ENCODE measurements at places on chromosomes 3 and 15.

GRCh38 chr15:89888214-89888804 is 5.5 kb downstream of the AP3S2 start:
- DNase-seq = peak; percentile 84

GRCh38 chr3:53813229-53813628 is 33.0 kb downstream of the CHDH start:
- DNase-seq = no peak

DNA sequence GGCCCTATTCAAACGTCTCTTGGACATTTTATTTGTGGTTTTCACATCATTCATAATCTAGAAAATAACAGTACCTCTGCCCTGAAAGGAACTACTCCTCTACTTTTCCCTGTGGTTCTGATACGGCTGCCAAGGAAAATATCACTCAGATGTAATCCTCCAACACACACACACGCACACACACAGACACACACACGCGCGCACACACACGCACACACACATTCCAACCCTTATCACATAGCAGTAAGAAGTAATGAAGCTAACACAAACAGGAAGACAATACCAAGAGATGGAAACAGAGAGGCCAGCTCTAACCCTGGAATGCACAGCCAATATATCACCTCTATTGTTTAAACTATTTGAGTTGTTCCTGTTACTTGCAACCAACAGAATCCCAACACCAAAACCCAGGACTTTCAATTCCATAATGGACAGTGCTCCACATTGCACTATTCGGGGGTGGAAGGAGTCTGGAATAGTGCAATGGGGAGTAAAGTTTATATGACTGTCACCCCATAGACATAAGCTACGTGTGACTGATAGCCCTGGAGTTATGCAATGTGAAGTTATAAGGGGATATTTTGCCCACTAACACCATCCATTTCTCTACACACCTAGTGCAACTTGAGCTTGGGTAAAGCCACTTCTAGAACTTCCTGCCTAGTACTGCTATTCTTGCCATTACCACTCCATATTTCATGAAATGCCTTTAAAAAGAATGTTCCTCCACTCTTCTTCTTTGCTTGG is 71.3 kb upstream of the FNDC3B start:
- DNase-seq = peak; percentile 96

DNA sequence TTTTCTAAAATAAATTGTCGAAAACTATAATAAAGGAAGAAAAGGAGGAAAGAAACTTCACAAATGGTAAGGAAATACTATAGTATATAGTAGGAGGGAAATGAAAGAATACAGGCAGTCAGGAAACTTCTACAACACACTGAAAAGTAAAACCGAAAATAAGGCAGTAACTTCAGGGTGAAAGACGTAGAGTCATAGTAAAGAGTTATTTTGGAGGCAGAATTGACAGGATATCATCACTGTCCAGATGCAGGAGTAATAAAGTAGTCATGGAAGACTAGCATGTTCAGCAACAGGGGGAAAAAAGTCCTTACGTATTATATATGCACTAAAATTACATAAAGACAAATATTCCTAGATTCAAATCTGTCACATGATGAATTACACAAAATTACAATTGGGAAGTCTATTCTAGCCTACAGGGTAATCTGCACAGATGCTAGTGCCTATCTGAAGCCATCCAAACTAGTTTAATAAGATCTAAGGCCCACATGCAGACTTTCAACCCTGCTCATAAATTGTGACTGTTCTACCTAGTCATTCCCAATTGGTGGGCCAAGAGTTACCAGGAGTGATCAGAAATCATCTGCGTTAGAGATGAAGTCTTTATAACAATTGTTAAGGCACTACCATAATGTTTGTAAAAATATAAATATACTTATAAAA is 14.0 kb downstream of the VPS13C start:
- no peak for DNase-seq

GRCh38 chr3:157542711-157543500 is 39.7 kb upstream of the VEPH1 start:
- DNase-seq = peak; percentile 74

- DNase-seq = no peak
Measured at GRCh38 chr3:103794656-103795055, 1359.8 kb downstream of the ZPLD1 start.

DNA sequence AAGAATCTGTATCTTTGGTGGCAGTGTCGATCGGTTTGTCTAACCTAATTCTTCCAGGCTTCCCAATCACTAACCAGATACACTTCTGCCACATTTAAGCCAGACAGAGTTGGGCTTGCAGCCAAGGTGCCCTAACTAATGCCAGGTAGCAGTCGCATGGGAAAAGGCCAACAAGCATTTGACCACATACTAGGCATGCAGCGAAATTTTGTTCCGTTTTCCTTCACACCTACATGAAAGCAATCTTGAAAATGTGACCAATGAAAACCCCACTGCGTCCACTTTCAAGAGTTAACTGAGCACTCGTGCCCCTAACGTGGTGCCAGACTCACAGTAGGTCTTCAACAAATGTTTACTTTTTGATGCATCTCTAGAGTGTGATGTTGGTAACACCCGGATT is 192.2 kb upstream of the TPM1 start:
- DNase-seq = no peak

DNA sequence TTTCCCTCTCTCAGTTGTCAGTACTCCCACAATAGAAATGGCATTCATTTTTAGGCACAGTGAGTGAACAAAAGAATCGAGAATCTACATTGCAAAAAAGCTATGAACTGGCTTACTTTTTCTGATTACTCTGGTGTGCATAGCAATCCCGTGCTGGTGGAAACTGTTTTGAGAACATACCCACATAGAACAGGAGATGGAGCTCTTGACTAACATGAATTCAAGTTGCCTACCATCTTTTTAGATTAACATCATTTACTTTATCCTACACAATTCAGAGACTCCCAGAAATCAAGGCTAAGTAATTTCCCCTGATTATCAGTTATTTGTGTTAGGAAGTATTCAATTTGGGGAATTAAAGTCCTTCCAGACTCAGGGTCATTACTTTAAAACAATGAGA is 326.6 kb downstream of the ARPP21 start:
- peak; percentile 81 for DNase-seq

GRCh38 chr15:29480278-29480677 is 210.7 kb upstream of the NSMCE3 start:
- no peak for DNase-seq

- DNase-seq = no peak
Measured at GRCh38 chr3:27625864-27626263, 96.3 kb downstream of the EOMES start.

DNA sequence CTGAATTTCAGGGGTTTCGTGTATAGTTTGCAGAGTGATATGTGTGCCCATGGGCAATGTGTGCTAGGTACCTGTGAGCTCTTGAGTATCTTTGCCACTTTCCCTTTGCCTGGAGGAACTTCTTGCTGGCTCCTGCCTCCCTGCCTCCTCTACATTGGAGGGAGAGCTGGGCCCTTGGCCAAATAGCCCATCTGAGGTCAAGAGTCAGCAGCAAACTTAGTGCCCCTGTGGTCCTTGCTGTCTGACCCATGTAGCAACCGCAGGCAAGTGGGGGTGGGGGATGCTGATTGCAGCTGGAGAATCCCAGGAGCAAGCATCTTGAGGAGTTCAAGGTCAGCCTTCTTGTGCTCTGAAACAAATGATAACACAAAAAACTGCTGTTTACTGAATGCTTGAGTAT is 5.4 kb upstream of the TBC1D21 start:
- no peak for DNase-seq

GRCh38 chr15:92613841-92614240 is 41.7 kb downstream of the FAM174B start:
- DNase-seq = no peak

DNA sequence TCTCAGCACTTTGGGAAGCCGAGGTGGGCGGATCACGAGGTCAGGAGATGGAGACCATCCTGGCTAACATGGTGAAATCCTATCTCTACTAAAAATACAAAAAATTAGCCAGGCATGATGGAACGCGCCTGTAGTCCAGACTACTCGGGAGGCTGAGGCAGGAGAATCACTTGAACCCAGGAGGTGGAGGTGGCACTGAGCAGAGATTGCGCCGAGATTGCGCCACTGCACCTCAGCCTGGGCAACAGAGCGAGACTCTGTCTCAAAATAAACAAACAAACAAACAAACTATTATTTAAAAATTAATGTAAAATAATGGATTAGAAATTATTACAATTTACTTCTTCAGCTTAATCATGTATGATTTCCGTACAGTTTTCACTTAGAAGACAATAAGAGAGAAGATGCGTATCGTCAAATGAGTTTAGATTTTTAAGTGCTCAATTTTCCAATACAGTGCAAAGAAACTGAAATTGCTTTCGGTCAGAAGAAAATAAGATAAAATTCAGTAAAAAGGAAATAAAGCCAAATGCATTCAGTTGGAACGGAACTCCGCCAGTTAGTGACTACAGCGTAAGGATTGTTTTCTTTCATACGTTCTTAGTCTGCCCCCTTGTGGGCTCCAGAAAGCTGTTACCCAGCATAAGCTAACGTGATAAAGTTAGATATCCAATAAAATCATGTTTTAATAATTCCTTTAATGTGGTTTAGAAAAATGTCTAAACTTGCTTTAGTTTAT is 24.8 kb downstream of the AADAC start:
- DNase-seq = peak; percentile 96

DNA sequence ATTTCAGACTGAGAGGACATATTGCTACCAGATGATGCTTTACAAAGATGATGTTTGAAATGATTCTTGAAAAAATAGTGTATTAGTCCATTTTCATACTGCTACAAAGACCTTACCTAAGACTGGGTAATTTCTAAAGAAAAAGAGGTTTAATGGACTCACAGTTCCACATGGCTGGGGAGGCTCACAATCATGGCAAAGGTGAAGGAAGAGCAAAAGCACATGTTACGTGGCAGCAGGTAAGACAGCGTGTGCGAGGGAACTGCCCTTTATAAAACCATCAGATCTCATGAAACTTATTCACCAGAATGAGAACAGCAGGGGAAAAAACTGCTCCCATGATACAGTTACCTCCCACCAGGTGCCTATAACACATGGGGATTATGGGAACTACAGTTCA is 658.4 kb upstream of the CFAP20DC start:
- DNase-seq = no peak

- DNase-seq = no peak
Measured at GRCh38 chr15:72535911-72536310, 61.8 kb downstream of the ARIH1 start.

GRCh38 chr3:155131104-155131503 is 51.0 kb downstream of the MME start:
- DNase-seq = peak; percentile 69

- DNase-seq = peak; percentile 95
Measured at GRCh38 chr3:65979162-65979561, 59.6 kb downstream of the MAGI1 start.

- no peak for DNase-seq
Measured at GRCh38 chr15:57301307-57301706, 75.0 kb upstream of the CGNL1 start.

DNA sequence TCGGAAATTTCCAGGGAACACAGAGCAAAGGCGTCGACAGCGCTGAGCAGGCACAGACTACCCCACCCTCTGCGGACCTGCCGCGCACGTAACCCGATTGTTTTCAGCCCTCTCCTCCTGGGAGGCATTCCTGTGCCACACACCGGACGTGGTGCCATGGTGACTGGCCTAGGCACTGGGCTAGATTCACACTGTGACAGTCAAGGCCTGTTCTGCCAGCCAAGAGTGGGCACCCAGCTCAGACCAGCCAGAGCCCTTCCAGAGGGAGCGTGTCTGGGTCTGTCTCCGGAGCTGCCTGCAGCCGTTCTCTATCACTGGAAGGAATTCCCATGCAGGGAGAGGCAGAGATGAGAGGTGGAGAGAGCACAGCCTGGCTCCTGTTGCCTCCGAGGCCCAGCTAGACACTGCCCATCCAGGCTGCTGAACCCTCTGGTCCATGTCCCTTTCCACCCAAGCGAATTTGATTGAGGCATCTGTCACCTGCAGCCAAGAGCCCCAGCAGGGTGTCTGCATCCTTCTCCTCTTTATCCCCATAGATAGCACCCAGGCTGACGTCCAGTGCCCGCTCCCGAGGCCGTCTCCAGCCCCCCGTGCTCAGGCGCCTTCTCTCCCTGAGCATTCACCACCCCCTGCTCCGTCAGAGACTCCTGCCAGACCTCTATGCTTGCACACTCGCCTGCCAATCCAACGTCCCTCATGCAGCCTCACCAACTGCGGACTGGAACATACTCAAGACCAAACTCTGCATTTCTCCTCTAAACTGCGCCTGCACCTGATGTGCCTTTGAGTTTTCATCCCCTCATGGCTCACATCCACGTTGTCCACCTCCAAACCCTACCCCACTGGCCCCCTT is 267.5 kb downstream of the OCA2 start:
- DNase-seq = no peak

- no peak for DNase-seq
Measured at GRCh38 chr3:139414608-139415224, 25.3 kb upstream of the COPB2 start.

- DNase-seq = no peak
Measured at GRCh38 chr15:81497238-81497637, 123.2 kb upstream of the TMC3 start.

- DNase-seq = peak; percentile 72
Measured at GRCh38 chr15:31128919-31129768, 27.6 kb upstream of the TRPM1 start.

GRCh38 chr15:63232405-63232804 is 43.0 kb downstream of the RAB8B start:
- no peak for DNase-seq

DNA sequence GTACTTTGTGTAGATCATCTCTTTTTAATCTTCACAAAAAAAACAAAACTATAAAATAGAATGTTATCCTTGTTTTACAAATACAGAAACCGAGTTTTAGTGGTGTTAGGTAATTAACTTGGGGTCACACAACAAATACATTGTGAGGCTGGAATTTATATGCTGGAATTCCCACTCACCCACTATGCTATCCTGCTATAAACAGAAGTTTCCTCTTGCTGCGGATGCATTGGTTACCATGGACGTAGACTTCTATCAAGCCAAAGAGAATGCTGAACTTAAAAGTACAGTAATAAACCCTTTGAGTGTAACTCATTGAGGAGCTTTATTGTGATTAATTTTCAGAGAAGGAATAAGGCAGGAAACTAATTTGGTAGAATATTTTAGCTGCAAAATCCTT is 9.2 kb downstream of the SNAP23 start:
- DNase-seq = no peak

Measured in fibroblast of the aortic adventitia (primary cell).